Left forelimb (tissue), 1 donor: ENCODE measurements at places on chromosomes 7 and 10.

DNA sequence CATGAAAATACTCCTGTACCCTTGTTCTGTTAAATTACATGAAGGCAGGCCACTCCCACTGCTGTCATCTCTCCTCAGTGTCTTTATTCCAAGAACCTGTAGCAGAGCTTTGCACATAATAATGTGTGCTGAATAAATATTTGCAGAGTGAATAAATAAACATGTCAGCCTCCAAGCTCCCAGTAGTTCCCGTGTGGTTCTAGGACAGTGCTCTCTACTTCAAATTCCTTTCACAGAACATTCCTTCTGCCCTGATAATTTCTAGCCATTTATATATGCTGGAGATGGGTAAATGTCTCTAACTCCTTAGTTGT is 20.3 kb upstream of the HYAL4 start:
- no peak for DNase-seq

DNA sequence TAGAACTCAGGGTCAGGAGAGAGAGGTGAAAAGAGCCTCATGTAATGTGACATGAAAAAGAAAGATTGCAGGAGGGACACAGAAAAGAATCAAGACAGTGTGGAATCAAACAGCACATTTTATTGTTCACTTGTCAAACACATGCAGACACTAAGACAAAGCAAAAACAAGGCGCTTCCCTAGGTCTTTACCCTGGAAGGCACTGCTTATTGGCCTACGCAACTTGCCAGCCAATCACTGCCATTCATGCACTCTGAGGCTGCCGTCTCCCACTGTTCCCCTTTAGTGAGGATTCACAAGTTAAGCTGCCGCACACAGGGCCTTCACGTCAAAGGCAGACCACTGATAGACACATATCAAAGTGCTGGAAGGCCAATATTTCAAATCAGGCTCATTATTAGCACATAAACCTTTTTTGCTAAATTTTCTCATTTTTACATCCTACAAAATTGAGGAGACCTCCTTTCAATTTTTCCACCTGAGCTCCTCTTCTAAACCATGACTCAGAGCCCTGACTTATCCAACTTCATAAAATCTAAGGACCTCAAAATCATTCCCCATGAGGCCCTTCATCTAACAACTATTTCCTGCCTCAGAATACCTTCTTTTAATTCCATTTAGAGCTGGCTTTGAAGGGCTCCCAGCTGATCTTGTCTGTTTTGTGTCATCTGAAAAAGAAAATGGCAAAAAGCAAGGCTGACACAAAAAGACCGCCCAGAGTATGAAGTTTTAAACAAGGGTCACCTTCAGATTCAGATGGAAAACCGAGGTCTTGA is 149.4 kb downstream of the CHCHD3 start:
- DNase-seq, result no peak

- no peak for DNase-seq
Observed at GRCh38 chr7:84002348-84002747, 192.2 kb downstream of the SEMA3A start.

- no peak for DNase-seq
Observed at GRCh38 chr7:29306319-29306991, 111.9 kb downstream of the CHN2 start.

GRCh38 chr7:33582533-33582932 is 322.8 kb upstream of the BMPER start:
- no peak for DNase-seq

GRCh38 chr10:133012573-133013359 is 70.4 kb upstream of the CFAP46 start:
- no peak for DNase-seq

GRCh38 chr10:121696854-121697253 is 98.6 kb upstream of the FGFR2 start:
- DNase-seq, result no peak

DNA sequence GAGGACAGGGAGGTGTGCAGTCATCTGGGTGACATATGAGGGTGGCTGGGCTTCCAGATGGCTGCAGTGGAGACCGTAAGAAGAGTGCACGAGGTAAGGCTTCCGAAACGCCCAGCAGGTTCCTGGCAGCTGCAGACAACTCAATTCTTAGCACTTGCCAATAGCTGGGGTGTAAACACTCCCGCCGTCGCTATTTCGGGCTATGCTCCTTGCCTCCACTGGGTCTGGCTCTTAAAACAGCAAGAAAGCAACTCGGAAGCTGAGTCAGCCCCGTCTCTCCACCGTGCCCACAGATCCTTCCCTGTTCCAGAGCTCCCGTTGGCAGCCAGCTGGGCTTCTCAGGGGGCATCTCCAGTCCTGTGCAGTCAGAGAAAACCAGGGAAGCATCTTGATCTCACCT is 6.1 kb upstream of the PDGFA start:
- DNase-seq, result no peak

DNA sequence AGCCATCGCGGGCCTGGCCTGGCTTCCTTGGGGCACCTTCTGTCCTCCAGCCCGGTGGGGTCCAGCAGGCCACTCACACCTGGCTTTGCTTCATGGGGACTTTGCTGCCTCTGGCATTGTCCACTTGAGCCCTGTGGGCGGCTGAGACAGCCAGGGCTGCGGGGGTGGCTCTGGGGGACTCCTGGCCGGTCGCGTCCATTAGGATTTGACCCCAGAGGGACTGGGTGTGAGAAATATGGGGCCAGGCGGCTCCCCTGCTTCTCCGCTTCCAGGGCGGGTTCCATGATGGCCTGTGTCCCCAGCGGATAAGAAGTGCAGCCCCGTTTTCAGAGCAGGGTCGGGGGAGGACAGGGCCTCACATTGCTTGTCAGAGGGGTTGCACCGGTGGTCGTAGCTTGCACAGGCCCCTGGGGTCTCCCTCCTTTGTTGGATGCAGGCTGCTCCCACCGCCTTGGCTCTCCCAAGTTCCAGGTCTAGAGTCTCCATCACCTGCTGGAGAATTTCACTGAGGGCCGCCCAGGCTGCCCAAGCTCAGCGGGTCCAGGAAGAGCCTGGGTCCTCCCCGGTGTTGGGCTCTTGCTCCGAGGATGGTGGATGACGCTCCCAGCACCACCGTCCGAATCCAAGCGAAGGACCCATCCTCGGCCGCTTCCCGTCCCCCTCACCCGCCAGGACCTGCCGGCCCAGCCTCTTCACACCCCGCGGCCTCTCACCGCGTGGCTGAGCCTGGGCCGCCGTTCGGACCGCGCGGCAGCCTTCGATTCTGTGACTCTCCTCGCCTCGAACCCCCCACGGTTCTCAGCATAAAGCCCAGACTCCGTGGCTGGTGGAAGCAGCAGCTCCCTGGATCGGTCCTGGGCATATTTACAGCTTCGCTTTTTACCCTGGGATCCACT is 140.1 kb downstream of the DYNC2I1 start:
- no peak for DNase-seq

GRCh38 chr7:139897422-139898090 is 68.5 kb downstream of the TBXAS1 start:
- DNase-seq, result no peak

DNA sequence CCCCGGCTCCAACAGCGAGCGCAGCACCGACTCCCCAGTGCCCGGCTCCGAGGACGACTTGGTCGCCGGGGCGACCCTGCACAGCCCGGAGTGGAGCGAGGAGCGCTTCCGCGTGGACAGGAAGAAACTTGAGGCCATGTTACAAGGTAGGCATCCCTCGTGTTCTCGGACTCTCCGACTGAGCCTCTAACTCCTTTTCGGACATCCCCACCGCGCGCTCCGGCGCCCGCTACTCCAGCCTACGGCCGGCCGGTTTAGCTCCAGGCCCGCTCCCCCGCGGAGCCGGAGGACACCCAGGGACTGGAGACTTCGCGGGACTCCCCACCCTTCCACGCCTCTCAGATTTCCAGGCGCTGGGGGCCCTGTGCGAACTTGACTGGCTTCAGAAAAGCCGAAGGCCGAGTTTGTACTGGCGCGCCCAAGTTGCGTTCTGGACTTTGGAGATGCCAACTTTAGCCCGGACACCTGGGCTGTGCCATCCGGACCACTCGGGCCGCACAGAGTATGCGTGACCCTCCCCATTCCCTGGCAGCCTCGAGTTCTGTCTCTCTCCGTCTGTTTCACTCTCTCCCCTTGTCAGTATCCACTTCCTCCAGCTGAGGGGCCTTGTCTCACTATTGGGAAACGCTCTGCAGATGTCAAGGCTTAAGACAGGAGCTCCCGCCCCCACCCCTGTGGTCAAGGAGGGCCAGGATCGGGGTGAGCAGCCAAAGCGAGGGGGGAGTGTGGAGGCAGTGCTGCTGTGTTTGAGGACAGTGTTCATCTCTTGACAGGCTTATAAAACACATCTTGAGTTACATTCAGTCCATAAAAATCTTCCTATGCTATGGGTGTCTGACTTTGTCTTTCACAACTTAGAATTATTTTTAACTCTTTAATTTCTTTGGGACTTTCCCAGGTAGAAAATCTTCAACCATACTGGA is 777 bp downstream of the BICC1 start:
- DNase-seq, result peak; percentile 87

GRCh38 chr10:124033887-124034218 is 59.5 kb downstream of the CHST15 start:
- no peak for DNase-seq

GRCh38 chr7:55502858-55503440 is 69.4 kb downstream of the VOPP1 start:
- peak; percentile 4 for DNase-seq

DNA sequence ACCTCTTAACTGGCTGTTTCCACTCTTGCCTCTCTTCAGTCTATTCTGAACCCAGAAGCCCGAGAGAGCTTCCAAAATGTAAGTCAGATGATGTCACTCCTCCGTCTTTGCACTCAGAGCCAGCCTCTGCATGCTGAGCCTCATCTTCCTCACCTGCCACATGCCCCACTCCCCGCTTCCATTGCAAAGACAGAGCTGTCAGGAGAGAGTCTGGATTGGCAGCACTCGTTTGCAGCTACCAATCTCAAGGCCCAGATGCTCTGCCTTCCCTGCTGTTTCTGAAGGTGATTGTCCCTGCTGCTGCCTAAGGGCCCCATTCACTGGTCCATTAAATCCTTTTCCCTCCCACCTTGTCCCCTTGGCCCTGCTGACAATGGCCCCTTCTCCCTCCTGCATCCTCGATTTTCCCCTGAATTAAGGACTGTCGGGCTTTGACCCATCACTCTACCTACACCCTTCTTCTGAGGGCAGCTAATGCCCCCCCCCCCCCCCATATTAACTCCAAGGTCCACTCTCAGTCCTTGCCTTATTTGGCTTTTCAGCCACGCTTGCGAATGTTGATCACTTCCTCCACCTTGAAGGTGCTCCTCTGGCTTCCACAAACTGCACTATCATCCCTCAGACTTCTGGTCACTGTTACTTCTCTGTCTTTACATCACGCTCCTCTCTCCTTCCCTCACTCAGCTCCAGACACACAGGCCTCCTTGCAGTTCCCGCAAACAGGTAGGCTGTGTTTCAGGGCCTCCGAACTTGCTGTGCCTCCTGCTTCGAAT is 98.5 kb downstream of the CHN2 start:
- no peak for DNase-seq

- no peak for DNase-seq
Observed at GRCh38 chr10:28492116-28492920, 40.6 kb upstream of the WAC start.

GRCh38 chr10:116752969-116753665 is 10.8 kb upstream of the HSPA12A start:
- DNase-seq, result no peak

DNA sequence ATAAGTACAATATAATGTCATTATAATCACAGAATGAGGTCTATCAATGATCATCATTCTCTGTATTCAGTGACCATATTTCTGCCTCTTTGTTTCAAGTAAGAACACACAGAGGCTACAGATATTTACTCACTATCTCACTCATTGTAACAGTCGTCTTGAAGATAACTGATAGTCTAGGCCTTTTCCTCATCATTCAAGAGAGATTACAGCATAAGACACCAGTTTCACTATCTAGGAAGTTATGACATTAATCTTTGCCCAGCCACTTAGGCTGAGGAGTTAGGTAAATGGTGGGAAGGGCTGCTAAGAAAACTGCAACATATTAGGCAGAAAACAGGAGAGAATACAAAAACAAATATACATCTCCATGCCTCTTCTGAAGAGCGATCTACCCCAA is 125.3 kb downstream of the CHCHD3 start:
- no peak for DNase-seq

GRCh38 chr7:44867073-44867995 is 18.0 kb downstream of the PURB start:
- DNase-seq, result no peak

DNA sequence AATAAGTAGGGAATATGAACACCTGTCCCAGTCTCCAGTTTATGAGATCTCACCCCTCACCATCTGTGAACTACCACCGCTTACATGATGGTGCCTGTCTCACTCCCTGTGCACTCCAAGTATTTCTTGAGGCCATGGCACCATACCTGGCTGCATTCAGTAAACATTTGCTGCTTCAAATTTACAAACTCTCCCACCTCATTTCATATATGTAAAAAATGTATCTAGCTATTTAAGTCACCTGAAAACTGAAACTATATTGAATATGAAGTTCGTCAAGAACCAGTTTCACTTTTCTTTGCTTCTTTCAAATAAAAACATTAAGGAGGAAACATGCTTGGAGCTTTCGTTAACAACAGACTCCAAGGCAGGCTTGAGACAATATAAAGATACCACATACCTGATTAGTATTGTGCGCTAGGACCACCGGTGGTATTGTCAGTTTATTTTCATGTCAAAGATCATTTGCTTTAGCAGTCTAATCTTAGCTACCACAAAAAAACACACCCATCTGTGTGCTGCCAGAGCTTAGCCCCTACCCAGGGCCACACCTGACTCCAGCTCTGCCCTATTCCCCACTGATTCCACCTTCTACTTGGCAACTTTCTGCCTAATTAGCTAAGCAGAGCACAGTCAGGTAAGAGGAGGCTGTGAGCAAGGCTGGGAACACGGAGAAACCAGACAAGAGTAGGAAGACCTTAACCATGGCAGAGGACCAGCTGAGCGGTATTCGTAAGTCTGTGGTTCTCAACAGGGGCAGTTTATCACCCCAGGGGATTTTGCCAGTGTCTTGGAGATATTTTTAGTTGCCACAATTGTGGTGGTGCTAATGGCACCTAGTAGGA is 92.0 kb downstream of the ZFAND4 start:
- no peak for DNase-seq
